Ovary (tissue), 10 donors: ENCODE measurements at places on chromosomes 1 and 21. TPM values are rescaled to one million over a fixed set of nuclear protein-coding genes. Genes with fewer than 3 reads are reported as not detected.

GRCh38 chr1:9406111-9406510 is 113.4 kb downstream of the SPSB1 start:
- DNase-seq, result no peak

GRCh38 chr1:62230718-62231117 is 36.1 kb downstream of the L1TD1 start:
- no peak for DNase-seq

DNA sequence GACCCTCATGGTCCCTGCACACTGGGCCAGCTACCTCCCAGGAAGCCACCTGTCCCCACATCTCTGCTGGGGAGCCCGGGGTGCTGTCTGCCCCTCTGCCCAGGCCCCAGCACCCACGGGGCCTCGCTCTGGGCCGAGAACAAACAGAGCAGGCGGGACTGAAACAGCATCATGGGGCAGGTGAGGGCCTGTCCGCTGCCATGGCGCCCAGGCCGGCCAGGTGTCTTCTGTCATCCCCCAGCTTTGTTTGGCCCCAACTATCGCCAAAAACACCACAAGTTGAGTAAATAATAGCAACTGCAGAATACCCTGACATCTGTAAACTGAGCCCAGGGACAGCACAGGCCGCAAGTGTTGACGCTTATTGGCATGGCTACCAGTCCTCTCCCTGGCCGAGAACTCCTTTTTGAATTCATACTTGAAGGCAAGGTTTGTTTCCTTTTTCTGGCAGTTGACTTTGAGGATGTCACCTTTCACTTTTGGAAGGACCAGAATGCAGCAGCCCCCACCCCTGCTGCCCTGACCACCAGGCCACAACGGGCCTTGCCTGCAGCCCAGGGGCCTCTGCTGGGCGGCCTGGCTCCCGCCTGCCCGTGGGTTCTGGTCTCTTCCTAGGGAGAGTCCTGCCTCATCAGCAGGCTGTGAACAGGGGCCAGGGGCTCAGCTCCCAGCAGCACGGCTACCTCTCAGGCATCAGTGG is 152.7 kb downstream of the CASZ1 start:
- no peak for DNase-seq

PLA2G5 gene
- 100 TPM for polyA plus RNA-seq

CXADR gene
- 1.4 TPM for polyA plus RNA-seq

AIRE gene
- polyA plus RNA-seq, result not detected

PDE4B gene
- 8.2 TPM for polyA plus RNA-seq

DNA sequence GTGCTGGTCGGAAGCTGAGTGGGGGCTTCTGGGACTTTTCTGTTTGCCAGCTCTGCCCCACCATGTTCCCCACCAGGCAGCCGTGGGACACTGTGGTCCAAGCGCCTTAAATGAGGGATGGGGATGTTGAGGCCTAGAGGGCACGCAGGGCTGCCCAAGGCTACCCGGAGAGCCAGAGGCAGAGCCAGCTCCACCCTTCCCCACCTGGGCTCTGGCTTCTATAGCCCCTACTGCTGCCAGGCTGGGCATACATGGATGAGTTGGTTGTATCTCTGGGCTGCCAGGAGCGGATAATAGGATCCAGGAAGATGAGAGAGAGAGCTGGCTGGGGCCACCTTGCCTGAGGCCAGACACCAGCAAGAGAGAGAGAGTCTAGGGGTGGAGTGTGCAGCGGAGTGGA is 49.4 kb downstream of the PTPRU start:
- DNase-seq, result no peak

GRCh38 chr1:226078374-226078773 is 15.9 kb downstream of the H3-3A start:
- no peak for DNase-seq
